Cerebellar cortex (tissue), 1 donor: ENCODE measurements at places on chromosomes 5 and 9.

DNA sequence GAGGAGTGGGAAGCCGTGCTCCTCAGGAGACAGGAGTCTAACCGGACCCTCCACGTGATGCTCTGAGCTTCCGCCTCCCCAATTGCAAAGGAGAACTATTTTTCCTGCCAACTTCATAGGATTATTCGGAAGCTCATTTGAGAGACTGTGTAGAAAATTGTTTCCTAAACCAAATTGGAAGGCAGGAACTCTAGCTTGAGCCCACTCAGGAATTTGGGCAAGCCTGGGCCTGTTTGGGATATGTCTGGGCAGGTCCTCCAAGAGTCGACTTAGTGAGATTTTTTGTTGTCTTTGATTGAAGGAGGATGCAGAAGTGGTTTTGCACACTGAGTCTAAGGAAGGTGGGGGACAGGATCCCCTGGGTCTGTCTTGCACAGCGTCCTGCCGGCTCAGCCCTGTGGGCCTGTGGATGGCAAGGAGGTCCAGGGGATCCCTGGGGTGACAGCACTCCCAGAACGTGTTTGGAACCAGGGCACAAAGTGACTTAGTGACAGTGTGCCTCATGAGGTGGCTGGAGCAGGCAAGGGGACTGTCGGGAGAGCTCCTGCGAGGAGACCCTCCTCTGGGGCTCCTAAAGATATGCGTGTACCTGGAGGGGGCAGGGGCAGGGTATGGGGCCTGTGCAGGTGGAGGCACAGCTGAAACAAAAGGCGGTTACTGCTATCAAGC, 283.3 kb downstream of the NSG2 start:
- peak; percentile 52 for DNase-seq

DNA sequence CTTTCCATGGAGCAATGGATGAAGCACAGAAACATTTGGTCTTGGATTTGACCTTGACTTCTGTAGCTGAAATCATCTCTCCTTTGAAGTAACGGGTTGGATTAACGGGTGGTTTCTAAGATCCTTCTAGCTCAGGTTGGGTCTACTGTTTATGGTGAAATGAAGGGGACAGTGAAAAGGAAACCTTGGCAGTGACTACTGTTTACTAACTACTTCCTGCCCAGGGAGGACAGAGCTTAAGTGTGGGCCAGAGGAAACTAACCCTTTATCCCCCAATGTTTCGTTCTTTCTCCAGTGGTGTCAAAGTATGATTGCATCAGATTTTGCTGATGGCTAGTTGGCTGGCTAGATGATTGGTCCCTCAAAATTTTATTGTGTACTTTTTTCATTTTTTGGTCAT, 22.2 kb downstream of the SKP2 start:
- no peak for DNase-seq

DNA sequence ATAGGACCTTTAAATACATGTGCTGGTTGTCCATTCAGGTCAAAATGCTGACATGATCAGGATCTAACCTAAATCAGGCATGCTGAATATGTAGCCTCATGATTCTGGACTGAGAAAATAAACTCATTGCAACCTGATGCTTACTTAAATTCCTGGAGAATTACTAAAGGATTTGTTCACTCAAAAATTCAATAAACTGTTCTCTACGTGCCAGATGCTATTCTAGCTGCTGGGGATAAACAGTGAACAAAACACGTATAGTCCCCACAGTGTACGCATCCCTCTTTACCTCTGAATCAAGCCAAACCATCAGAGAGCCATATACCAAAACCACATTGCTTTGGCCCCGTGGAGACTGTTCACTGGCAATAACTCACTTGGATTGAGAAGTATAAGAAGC, 6.1 kb downstream of the SCAI start:
- no peak for DNase-seq

DNA sequence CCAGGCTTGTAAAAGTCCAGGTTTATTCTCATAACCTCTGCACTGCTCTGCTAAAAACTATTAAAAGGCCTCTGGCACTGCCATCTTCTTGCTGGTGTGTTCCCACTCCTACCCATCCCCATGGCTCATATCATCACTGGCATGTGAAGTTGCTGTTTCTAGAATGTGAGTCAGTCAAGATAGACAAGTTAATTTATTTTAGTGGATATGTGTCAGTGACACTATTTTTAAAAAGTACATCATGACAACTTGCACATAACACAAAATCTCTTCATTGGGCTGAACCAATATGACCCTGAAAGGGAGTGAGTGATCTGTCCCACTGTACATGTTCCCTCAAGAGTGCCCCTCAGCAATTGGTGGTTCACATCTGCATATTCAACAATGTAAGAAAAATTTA, 299.7 kb downstream of the NFIB start:
- no peak for DNase-seq

GRCh38 chr9:115362640-115363039, 244.7 kb upstream of the TNC start:
- DNase-seq, result no peak

- no peak for DNase-seq
These were observed 29.8 kb downstream of the CXXC5 start for GRCh38 chr5:139677736-139678613.

DNA sequence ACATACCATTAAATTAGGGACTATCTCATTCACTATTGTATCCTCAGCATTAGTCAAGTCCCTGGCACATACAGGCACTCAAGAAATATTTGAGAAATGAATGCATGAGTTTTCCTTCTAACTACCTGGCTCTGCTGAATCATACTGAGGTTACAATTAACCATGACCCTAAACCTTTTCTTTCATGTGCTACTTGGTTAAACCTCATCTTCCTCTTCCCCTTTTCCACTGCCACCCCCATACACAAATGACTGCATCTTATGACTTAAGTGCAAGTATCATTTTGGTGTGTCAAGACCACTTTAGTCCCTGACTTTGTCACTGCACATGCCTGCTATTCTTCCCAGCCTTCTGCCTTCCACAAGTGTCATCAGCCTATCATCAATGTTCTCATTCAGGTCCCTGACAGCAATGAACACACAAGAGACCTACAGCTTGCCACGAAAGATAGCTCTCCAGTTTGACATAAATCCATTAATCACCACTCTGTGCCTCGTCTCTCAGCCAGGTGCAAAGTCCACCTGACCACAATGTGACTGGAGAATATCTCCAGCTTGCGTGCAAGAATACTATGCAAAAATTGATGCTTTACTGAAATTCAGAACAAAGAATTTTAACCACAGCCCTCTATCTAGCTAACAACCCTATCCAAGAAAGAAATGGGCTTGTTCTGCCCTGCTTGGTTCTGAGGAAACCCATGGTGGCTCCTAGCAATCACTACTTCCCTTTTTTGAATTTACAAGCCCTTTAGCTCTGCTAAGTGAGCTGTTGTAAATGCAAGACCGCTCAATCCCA, 74.5 kb downstream of the MAPKAP1 start:
- DNase-seq, result no peak

GRCh38 chr5:139825690-139826089, 30.1 kb downstream of the PSD2 start:
- DNase-seq, result peak; percentile 33

DNA sequence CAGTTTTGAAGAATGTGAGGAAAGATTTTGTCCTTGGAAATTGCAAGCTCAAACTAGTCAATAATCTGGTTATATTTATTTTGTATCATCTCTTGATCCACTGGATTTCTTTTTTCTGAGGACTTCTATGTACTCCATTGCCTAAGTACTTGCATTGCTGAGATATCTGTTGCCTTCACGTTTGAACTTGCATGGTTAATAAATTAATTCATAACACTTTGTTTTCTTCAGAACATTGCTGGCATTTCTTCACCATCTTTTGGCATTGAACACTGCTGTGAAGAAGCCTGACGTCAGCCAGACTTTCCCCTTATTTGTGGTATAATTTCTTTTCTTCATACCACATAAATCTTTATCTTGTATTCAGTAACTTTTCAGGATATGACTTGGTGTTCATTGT, 246.0 kb upstream of the KIF2A start:
- no peak for DNase-seq

DNA sequence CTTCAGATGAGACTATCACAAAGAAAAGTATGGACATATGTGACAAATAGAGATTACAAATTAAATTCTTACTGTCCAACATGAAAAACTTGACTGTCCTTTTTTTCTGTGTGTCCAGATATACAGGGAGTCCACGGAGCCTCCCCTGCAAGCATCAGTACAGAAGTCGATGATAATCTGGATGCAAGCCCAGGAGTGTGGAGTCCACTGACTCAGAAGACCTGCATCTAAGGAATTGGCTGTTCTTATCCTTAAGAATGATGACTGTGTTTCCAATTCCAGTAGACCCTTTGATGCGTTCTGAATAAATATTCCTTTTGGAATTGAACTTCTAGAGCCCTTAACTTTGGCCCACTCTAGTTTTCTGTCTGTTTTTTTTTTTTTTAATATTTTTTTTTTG, 56.7 kb upstream of the TAF11L2 start:
- DNase-seq, result no peak

- no peak for DNase-seq
These were observed 39.9 kb upstream of the LPCAT1 start for GRCh38 chr5:1563617-1564181.

DNA sequence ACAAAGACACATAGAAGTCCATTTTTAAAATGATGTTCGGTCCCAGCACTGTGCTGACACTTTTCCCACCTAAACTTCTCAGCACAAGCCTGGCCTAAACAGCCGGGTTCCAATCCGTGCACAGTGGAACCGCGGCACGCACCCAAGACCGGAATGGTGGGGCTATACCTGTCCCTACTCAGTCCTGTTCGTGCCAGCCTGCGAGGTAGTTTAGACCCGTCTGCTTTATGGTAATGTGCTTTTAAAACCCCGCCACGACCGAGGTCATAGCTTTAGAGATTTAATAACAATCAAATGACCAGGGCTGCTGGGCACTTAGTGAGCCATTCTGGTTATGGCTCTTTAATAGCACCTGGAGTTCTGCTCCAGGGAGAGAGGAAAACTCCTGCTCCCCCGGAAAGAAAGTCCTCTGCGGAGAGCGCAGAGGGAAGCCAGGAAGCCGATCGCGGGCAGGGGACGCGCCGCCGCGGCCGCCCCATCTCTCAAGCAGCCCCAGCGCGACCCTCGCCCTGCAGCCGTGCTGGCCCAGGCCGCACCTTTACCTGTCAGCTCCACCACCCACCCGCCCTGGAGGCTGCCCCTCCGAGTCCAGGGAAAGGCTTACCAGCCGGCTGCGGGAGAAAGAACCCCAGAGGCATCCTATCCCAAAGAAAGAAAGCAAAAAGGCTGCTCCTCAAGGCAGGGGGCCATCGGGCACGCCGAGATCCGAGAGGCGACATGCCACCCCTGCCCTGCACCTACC, 511 bp downstream of the ARL15 start:
- DNase-seq, result peak; percentile 43

DNA sequence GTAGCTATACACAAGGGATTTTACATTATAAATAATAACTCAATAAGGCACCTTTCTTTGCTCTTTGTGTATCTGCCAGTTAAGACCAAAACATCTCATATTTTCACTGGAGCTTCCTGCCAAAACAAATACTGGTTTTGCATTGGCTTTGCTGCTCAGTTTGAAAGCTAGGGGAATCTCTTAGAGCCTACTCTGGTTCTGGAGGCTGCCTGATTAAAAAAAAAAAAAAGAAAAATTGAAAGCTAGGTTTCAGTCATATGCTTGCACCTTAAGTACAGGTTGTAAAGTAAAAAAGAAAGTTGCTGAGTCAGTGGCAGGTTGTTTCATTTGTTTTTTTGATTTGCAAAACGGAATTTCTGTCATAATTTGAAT, 2.3 kb downstream of the DENND4C start:
- DNase-seq, result peak; percentile 27

- no peak for DNase-seq
These were observed 77.2 kb downstream of the ITGA1 start for GRCh38 chr5:52864884-52865283.

DNA sequence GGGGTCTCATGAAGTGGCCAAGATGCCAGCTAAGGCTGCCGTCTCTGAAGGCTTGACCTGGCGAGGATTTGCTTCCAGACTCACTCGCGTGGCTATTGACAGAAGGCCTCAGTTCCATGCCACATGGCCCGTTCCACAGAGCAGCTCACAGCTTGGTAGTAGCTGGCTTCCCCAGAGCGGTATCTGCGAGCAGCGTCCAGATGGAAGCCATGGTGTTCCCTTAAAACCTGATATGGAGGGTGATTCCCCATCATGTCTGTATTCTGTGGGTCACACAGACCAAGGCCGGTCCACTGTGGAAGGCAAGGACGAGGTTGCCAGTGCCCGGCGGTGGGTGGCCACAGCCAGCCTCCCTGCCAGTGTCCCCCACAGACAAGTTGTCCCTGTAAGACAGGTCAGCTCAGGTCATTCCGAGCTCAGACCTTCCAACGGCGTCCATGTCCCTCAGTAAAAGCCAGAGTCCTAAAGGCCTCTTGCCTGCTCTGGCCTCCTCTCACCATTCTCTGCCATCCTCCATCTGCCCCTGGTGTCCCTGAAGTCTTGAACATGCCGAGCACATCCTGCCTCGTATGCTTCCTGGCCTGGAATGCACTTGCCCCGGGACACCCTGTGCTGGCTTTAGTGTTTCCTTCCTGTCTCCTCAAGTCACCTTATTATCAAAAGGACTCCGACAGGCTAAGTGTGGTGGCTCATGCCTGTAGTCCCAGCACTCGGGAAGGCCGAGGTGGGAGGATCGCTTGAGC, 61.3 kb upstream of the LRRTM2 start:
- DNase-seq, result peak; percentile 36

GRCh38 chr5:14588145-14588544, 6.6 kb downstream of the OTULINL start:
- DNase-seq, result no peak

- no peak for DNase-seq
These were observed 246.0 kb downstream of the YTHDC2 start for GRCh38 chr5:113759505-113759904.

DNA sequence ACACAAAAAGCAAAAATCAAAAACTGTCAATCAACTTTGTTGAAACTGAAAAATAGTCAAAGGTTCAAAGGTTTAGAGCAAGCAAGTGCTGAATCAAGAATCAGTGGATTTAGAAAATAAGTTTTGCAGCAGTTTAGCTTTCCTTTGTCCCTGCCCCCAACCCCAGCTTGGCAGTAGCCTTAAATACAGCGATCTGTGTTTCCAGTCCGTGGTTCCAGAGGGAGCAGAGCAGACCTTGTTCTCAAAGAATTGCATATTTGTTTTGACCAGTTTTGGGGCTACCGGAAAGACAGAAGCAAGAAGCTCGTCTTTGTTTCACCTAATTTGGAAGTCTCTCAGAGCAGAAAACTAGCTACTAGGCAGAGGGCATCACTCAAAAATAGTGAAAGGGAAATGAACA, 57.2 kb upstream of the PRDM9 start:
- DNase-seq, result no peak

GRCh38 chr5:18397891-18398290, 763.6 kb downstream of the TAF11L14 start:
- no peak for DNase-seq

GRCh38 chr5:129120158-129120581, 25.6 kb downstream of the ISOC1 start:
- no peak for DNase-seq
